ENCODE measurements at places on chromosomes 2 and 18. TPM values are rescaled to one million over a fixed set of nuclear protein-coding genes. Genes with fewer than 3 reads are reported as not detected.

Gene GALNT14
- total RNA-seq: 2.2 TPM

- no peak for DNase-seq
Observed at GRCh38 chr18:6836331-6836730, 106.8 kb downstream of the ARHGAP28 start.

- DNase-seq: peak; percentile 89
Observed at GRCh38 chr2:133780099-133780996, 212.1 kb upstream of the NCKAP5 start.

Gene XDH
- total RNA-seq: 4.0 TPM

DNA sequence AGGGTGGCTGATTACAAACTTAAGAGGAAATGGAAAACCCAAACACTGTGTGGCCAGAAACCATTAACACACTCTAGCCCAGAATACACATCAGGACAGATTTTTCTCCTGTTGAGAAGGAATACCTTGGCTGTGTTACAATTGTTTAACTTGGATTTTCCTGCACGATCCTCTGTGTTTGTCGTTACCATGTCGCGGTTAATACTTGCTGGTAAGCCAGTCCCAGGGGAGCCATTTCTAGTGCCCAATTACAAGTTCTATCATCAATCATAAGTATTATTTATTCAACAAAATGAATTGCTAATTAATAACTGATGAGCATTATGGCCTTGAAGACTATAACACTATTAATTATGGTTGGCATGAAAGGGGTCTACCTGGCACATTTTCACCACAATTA lies 146.8 kb downstream of the LNPK start:
- DNase-seq: no peak

Gene WDR43
- 43.0 TPM for total RNA-seq

DNA sequence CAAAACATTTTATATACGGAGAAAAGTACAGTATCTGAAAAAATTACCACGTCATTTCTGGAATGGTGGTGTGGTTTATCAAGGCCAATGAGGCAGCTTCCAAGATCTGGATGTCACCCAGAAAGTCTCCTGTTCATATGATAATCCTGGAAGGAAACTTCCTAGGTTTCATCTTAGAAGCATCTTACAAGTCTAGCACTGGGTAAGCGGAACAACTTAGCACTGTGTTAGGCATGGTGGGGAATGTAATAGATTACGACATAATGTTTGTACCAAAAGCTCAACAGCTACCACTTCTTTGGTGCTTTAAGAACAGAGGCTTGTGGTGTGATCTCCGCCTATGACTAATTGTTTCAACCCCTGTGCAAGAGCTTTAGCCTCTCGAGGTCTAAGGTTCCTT lies 63.1 kb upstream of the LYPD1 start:
- no peak for DNase-seq

Gene SYT4
- total RNA-seq: 1.7 TPM

Gene ZNF385B
- 2.4 TPM for total RNA-seq

Gene UBR3
- total RNA-seq: 40.4 TPM

DNA sequence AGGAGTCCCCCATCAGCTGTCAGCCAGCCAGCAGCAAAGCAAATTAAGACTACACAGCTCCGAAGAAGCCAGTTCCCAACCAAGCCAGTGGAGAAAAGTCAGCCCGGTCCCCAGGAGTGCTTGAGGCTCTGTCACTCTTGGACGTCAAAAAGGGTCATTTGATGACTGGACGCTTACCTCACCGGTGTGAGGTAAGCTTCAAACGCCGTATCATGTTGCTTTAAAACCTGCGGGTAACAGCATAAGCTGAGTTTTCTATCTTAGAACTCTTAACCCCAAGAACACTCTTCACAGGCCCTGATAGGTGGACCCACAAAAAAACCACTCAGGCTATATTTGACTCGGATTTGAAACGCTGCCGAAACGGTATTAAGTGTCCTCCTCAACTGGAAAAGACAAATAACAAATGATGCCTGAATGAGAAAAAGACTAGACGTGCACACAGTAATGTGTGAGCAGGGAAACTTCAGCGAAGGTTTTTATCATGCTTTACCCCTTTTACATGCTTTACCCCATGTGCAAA lies 682 bp upstream of the LNPK start:
- DNase-seq: peak; percentile 38

Gene ZNF521
- 13.3 TPM for total RNA-seq

DNA sequence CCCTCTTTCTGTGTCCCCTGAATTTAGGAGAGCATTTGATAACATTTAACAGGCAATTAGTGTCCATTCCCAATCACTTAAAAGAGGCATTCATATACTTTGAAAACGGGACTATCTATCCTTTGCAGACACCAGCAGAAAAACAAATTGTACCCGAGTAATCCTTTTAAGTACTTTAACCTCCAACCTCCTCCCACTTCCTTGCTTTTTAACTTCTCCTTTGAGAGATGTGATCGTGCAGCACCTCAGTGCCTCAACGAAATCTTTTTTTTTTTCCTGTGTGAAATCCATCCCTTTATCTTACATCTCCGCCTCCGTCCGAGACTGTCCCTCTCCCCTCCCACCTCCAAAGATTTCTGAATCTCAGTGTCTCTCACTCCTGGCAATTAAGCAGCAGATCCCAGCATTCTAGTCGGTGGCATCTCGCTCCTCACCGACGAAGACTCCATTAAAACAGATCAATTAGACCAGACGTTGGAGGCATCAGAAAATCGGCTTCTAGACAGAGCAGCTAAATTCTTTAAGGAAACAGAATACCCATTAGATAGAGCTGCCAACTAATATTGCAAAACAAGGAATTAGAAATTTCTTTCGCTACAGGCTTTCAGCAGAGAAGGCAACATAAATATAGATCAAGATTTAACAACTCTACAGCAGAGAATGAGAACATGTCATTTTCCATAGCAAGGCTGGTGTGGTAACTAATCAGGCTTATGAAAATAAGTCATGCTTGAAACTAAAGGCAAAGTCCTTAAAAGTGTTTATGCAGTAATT lies 1.9 kb upstream of the TMEFF2 start:
- no peak for DNase-seq

Gene ABCG8
- 4.7 TPM for total RNA-seq

Gene OTX1
- total RNA-seq: not detected

DNA sequence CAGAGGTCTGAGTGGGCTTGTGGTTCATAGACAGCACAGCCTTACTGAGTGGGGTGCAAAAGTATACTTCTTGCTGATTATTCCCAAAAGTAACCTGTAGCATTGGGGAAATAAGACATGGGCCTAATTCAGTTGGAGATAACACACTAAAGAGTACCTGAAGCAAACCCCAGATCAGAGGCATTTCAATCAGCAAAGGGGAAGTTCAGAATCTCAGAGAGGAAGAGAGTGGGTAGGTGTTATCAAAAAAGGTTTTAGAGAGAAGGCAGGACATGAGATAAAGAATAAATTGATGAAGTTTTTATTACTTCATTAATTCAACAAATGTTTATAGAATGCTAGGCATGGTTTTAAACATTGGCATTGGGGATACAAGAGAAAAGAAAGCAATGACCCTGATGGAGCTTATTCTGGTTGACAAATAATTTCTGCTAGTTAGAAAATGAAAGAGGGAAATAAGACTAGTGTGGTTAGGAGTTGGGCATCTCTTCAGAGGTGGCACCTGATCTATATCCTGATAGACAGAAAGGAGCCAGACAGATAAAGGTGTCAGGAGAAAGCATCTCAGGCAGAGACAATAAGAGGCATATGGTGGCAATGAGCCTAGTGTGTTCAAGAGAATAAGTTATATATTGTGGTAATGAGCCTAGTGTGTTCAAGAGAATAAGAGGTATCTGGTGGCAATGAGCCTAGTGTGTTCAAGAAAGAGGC lies 153.8 kb upstream of the SETBP1 start:
- no peak for DNase-seq

DNA sequence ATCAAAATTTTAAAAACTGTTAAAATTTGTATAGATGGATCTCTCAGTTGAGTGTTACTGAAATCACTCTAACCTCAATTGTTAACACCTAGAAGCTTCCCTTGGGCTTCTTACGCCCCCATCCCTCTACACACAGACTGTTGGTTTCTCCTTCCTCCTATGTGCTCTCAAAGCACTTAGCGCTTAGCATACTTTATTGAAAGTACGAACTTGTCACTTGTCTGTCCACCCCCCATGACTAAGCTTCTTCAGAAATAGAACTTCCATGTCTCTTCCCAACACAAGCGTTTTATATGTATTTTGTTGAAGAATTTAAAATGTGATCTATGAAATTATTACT lies 441 bp downstream of the MPHOSPH10 start:
- DNase-seq: peak; percentile 24

GRCh38 chr2:238257786-238258700 lies 18.2 kb upstream of the HES6 start:
- DNase-seq: no peak

- no peak for DNase-seq
Observed at GRCh38 chr2:20137131-20137571, 85.7 kb upstream of the LAPTM4A start.

Gene CFAP210
- 0.12 TPM for total RNA-seq

- no peak for DNase-seq
Observed at GRCh38 chr2:214484239-214484638, 73.4 kb downstream of the VWC2L start.

DNA sequence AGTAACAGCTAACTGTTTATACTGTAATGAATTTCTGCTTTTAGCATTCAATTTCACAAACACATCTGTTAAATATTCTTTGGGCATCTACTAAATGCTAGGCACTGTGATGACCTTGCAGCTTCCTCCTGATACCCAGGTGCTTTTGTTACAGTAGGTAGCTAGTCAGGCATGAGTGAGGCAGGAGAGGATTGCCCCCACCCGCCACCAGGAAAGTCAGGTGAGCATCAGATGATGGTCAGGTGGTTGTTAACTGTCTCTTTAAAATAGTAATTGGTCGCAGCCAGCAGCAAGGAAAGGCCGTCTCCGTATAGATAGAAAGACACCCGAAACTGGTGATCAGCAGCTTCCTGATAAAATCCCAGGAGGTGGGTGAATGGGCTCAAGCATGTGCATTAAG lies 255.6 kb downstream of the PIEZO2 start:
- DNase-seq: no peak

DNA sequence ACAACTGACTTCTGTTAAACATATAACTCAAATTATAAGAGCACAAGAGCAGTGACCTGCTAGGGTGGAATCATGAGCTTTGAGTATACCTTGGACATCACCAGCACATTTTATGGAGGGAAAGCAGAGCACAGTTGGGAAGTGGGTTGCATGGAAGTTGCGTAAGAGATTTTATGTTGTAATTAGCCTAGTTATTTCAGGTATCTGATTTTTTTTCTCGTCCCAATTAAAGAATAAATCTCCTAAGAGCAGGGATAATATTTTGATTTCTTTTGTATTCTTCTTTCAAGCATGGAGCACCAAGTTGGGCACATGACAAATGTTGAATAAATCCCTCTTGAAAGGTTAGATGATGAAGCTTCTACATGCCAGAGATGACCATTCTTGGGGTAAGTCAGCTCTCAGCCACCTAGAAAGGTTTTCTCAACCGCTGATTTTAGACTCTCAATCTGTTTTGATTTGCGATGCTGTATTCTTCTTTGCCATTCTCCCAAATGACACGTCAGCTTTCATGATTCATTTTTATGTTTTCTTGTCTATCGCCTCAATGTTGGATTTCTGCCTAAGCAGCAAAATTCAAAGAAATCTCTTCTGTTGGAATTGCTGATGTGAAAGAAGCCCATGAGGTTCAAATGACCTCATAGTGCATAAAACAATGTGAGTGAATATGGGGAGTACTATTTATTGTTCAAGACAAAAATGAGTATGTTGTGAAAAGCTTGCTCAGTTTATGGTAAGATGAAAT lies 15.3 kb upstream of the FN1 start:
- DNase-seq: no peak
